Bone marrow (tissue), 2 donors: ENCODE measurements at places on chromosomes 1 and 21.

DNA sequence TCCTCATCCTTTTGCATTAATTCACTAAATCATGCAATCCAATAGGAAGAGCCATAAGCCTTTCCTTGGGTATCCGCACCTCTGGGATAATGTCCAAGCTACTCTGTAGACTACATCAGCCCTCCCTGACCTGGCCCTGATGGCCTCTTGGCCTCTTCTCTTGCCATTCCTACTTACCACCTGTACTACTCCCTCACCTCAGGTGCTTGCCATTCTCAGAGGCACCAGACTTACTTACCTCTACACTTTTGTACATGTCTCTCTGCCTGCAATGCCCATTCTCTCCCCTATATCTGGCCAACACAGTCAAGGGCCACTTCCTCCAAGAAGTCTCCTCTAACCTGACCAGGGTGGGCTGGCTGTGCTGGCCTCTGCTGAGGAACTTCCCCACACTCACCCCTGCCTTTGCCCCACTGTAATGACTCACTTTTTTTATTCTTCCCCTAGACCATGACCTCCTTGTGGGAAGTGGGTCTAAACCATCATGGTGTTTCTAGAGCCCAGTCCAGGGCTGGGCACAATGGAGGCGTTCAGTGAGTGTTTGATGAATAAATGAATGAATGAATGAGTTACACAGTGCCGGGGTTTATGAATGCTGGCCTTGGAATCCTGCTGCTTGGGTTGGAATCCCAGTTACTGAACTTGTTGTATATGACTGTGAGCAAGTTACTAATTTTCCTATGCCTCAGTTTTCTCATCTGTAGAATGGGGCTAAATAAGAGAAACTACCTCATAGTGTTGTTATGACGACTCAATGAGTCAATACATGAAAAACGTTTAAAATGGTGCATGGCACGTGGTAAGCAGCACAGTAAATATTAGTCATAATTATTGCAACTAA lies 179.8 kb downstream of the FOXD2 start:
- no peak for DNase-seq

DNA sequence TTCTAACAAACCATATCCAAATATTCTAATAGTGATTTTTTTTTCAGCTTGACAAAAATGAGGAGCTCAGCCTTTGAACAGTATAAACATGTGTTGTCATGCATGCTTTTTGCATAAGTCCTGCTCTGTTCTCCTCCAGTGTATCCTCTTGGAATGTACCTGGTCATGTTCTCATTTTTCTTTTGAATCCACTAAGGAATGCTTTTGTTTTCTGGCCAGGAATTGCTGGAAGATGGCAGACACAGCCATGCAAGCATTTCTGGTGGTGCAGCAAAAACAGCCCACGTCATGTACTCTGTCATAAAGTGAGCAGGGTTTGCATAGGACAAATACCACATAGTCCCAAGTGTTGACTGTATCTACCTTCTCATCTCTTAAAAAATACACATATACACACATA lies 11.5 kb upstream of the PLD5 start:
- no peak for DNase-seq

GRCh38 chr1:82628887-82629286 lies 828.2 kb downstream of the ADGRL2 start:
- DNase-seq = no peak

- DNase-seq = no peak
These were observed 6.3 kb upstream of the SYNJ1 start for GRCh38 chr21:32733990-32734613.

- no peak for DNase-seq
These were observed 17.3 kb upstream of the TIPRL start for GRCh38 chr1:168161459-168161858.

- no peak for DNase-seq
These were observed 100.6 kb upstream of the VAMP3 start for GRCh38 chr1:7670334-7671145.

GRCh38 chr1:26075421-26076144 lies 8.2 kb upstream of the TRIM63 start:
- no peak for DNase-seq

DNA sequence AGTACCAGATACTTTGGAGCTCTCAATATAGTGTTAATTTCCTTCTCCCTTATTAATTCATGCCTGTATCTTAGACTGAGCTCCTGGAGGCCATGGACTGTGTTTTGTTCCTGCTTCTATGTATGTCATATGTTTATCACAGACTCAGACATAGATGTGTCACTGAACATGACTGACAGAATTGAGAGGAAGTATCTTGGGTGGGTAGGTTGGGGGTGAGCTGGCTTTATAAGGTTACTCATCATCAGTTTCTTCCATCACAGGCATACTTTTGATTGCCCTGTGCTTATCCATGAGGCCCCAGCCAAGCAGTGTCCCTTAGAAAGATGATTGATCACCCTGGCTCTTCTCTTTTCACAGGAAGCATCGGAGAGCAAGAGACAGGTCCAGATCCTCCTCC lies 5.6 kb upstream of the SH3D21 start:
- no peak for DNase-seq

DNA sequence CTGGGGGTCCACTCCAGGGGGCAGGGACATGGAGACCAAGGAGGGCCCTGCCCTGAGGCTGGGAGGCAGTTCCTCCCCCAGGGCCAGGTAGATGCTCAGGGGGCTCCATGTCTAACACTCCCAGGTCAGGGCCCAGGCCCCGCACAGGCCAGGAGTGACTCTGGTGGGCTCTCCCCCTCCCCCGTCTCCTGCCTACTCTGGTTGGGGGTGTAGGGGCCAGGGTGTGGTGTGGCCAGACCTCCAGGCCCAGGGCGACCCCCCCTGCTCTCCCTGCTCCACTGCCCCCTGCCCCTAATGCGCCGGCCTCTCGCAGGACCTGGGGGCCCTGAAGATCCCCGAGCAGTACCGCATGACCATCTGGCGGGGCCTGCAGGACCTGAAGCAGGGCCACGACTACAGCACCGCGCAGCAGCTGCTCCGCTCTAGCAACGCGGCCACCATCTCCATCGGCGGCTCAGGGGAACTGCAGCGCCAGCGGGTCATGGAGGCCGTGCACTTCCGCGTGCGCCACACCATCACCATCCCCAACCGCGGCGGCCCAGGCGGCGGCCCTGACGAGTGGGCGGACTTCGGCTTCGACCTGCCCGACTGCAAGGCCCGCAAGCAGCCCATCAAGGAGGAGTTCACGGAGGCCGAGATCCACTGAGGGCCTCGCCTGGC lies 19.7 kb upstream of the CCDC27 start:
- DNase-seq = no peak

DNA sequence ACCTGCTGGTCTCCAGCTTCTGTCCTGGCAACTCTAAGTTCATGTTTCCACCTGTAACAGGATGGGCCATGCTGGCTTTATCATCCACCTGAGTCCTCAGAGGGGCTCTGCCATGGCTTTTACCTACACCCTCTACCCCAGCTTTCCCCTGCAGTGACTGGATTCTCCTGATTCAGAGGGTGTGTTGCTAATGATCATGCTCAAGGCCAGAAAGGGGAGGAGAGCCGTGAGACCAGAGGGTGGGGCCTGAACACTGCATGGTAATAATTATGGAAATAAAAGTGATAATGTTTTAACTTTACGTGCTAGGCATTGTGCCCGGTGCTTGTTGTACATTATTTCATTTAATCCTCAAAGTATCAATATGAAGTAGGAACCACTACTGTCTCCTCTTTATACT lies 53.3 kb downstream of the CNIH3 start:
- no peak for DNase-seq
